ENCODE measurements at places on chromosomes 16 and 17. TPM values are rescaled to one million over a fixed set of nuclear protein-coding genes. Genes with fewer than 3 reads are reported as not detected.
A peak's percentile ranks its signal among the peaks of the same experiment; 100 is the strongest.

- DNase-seq, result no peak
Observed at GRCh38 chr17:74452033-74452840, 14.2 kb upstream of the CD300A start.

GRCh38 chr17:51640108-51640622, 379.8 kb downstream of the UTP18 start:
- DNase-seq, result no peak

DNA sequence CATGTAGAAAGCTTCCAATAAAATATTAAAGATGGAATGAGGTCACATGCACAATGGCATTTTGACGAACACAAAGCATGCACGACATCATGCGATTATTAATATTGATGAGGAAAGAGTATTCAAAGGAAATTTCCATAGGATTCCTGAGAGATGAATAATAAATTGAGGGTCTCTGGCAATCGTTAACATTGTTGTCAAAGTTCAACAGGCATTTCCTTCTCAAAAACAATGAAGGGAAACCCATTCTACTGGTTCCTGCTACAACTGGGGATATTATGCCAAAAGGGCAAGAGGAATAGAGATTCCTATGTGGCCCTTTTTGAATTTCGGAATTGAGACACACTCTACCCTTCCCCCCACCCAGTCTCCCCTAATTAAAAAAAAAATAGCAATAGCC, 128.3 kb upstream of the NUDT7 start:
- DNase-seq, result no peak

DNA sequence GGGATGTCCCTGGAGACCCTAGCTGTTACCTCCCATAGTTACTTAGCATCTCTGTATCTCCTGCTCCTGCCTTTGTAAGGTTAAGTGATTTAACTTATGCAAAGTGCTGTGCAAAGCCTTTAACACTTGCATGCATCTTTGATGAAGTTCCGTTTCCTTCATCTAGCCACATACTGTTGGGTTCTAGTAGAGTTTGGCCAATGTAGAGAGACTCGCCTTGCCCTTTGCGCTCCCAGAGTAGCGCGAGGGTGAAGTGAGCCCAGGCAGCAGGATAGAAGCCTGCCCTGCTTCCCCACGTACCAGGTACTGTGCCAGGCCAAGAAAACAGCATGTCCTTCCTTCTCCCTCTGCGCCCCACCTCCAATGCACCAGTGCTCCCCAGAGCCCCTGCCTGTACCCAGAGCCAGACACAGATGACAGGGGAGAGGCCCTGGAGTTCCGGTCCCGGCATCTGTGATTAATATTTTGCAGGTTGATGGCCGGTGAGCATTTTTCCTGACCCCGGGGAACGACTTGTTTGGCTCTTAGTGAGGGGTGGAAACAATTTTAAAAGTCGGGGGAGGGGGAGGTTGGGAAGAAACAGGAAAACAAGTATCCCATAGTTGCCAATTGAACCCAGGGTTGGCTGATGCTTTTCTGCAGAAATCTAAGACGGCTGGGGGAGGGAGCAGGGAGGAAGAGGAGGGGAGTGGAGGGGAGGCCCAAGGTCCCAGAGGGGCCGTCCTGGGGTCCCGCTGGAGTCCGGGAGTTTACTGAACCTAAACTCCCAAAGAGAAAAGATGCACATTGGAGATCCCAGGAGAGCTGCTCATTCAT, 13.1 kb upstream of the CDC42EP4 start:
- no peak for DNase-seq

DNA sequence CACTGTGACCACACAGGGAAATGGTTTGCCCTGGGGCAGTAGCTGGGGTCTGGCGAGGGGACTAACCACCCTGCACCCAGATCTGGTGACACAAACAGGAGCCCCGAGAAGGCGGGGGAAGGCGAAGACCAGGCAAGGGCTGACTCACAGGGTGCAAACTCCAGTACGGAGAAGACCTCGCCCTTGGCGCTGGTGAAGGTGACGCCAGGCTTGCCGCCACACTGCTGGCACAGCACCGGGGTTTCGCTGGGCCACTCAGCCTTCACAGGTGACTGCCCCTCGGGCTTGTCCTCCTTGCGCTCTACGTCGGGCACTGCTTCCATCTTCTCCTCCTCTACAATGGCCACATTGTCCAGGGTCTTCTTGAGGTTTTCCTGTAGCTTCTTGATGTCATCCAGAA, 11.6 kb downstream of the SPHK1 start:
- no peak for DNase-seq

- no peak for DNase-seq
Observed at GRCh38 chr17:41895617-41896016, 23.1 kb downstream of the ACLY start.

Gene TBC1D3H
- polyA plus RNA-seq, result not detected

- DNase-seq, result no peak
Observed at GRCh38 chr16:11274964-11275363, 1.3 kb downstream of the PRM2 start.

DNA sequence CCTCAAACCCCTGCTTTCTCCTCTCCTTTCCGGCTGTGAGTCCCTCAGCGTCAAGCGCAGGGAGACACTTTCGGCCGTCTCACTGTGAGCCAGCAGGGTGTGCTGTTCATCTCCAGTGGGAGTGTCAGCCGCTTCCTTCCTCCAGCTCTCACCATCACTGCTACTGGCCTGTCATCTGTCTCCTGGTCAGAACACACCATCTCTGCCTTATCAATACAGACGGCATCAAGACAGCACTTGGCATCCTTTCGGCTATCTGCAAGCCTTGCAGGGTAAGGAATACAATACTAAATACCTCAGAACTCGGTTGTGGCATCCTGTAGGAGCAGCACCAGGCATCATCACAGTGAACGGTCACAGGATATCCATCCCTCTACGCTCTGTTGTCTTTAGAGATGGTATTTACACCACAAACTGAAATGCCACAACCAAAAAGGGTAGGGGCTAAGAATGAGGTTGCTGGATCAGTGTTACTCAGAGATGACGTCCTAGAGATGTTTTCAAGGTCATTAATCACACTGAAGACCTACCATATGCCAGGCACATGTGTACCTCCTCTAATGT, 20.7 kb upstream of the CMTM4 start:
- no peak for DNase-seq

Gene GCGR
- not detected for polyA plus RNA-seq

DNA sequence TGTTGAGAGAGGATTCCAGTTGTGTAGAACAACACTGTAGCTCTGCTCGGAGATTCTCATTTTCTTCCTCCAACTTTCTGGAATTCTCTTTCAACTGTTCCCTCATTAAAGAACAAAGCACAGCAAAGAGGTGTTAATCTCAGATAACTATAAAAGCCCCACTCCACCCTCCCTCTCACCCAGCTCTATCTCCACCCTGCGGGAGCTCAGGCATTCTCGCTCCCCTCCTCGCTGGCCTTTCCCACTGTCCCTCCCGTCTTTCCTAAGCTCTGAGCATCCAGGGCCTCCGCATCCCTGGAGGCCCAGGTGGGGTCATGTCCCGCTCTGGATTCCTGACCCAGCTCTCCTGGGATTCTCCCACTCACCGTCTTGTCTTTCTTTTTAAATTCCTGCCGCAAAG, 35.1 kb downstream of the DHX38 start:
- no peak for DNase-seq

- DNase-seq, result no peak
Observed at GRCh38 chr17:29021226-29021625, 15.4 kb upstream of the SEZ6 start.

Gene NPB
- polyA plus RNA-seq, result 0.42 TPM

Gene DHRS7C
- 110 TPM for polyA plus RNA-seq

Gene KRTAP17-1
- not detected for polyA plus RNA-seq

DNA sequence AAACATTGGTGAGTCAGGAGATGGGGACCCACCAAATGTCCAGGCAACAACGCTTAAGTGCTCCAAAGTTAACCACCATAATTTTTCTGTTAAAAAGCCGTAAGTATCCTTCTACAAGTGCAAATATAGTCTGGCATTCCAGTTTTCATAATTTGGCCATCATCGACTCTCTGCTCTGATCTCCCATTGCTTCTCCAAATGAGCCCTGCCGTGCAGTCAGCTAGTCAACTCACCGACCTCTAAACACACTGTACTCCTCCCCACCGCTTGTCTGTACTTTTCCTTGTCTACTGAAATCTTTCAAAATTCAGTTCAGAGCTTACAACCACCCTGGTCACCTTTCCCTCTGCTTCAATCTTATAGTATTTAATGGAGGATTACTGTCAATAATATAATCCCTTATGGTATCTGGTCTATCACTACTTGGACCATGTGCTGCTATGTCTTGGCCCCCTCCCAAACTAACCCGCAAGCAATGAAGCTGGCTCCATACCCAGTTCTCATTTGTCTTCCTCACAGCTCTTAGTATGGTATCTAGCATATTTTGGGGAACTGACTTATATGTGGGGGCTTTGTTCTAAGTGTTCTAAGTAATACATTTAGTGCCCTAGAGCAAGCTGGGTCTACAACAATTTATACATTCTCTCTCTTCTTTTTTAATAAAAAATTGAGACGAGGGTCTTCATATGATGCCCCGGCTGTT, 52.7 kb upstream of the SLC25A19 start:
- no peak for DNase-seq

Gene CBX8
- polyA plus RNA-seq, result 5.6 TPM

Gene B9D1
- 6.3 TPM for polyA plus RNA-seq

DNA sequence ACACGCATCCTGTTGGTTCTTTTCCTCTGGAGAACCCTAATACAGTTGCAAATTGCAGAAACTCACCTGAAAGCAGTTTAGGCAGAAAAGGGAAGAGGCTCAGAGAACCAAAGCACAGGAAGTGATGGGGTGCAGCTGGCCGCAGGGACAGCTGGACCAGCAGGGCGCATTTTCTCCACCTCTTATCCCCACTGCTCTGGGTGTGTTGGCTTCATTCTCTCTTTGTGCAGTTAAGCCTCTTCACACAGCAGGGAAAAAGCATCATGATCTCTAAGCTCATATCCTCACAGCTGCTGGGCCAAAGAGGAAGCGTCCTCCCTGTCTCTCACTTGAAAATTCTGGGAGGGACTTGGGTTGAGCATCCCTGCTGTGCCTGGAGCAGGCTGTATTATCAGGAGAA, 20.0 kb upstream of the LRRC75A start:
- DNase-seq, result no peak

Gene FOXF1
- polyA plus RNA-seq, result not detected

GRCh38 chr16:80996688-80997138, 10.0 kb downstream of the CMC2 start:
- no peak for DNase-seq

GRCh38 chr17:62780269-62780668, 27.8 kb downstream of the MARCHF10 start:
- no peak for DNase-seq

Gene TRIM65
- 16.4 TPM for polyA plus RNA-seq

DNA sequence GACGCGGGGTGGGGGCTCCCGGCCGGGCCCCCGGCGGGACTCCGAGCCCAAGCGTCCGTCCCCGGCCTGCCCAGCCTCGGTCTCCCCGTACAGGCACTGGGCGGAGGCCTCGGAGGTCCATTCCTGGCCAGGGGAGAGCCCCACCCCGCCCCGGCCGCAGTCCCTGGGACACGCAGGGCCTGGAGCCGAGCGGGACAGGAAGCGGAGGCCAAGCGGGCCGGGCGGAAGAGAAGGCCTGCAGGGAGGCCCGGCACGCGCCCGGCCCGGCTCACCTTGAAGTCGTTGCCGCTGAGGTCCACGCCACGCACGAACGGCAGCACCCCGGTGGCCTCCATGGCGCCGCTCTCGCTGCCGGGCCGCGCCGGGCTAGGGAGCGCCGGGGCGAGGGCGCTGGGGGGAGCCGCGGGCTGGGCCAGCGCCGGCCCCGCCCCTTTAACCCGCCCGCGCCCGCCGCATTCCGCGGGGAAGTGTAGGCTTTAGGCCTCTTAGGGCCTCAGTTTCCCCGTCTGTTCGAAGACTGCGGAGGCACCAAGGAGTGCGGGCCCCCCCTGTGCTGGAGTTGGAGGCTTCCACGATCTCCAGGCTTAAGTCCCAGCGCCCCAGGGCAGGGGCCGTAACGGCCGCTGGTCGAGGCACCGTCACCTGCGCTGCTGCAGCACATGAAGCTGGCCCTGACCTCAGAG, at the start of gene FLII:
Gene FLII, minus strand, starts transcription at position 383 of the 683 bp plus-strand sequence. Its CDS starts 48 bp downstream, at position 335.
- DNase-seq, result no peak

GRCh38 chr17:17126131-17127110, 79.7 kb downstream of the PLD6 start:
- DNase-seq, result no peak

- DNase-seq, result no peak
Observed at GRCh38 chr16:71610936-71611871, 14.8 kb upstream of the MARVELD3 start.

GRCh38 chr17:63354256-63354655, 91.8 kb downstream of the CYB561 start:
- no peak for DNase-seq

- no peak for DNase-seq
Observed at GRCh38 chr17:57405491-57406072, 149.3 kb downstream of the MSI2 start.

Gene MARVELD3
- 0.22 TPM for polyA plus RNA-seq

GRCh38 chr16:85847681-85848601, 48.4 kb downstream of the COX4I1 start:
- DNase-seq, result no peak

- DNase-seq, result peak; percentile 78
Observed at GRCh38 chr16:53085931-53086421, 31.2 kb downstream of the CHD9 start.

GRCh38 chr16:11112723-11113348, 143.2 kb downstream of the SOCS1 start:
- DNase-seq, result no peak

Gene SOX8
- 36.9 TPM for polyA plus RNA-seq

DNA sequence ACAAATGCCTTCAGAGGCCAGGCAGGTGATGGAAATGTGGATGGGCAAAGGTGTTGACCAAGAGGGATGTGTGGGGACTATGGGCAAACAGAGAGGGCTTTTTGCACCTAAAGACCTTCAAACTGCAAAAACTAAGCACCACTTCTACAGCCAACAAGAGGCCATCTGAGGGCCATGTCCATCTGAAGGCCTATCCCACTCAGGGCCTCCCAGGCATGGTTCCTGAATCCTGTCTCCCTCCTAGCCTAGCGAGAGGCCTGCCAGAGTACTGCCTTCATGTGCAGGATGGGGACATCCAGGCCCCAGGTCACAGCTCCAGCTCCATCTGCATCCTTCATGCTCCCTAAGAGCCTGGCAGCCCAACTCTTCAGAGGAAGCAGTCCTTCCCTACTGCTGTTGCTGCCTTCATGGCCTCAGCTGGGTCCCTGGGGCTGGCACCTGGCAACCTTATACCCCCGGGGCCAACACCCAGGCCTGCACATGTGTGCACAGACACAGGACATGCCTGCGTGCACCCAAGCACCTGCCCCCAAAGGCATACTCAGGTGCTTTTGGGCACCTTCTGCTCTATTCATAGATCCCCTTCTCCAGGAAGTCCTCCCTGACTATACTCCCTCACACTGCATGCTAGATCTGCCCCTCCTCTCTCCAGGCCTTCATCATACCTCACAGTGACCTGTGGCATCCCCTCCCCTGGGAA, 95.2 kb downstream of the C16orf78 start:
- DNase-seq, result no peak

GRCh38 chr17:62657145-62657665, 29.7 kb downstream of the MRC2 start:
- no peak for DNase-seq

Gene HEATR9
- polyA plus RNA-seq, result 0.10 TPM

Measured in forelimb muscle (tissue), 1 donor.